ENCODE measurements at places on chromosomes 2 and 18.
A peak's percentile ranks its signal among the peaks of the same experiment; 100 is the strongest.

DNA sequence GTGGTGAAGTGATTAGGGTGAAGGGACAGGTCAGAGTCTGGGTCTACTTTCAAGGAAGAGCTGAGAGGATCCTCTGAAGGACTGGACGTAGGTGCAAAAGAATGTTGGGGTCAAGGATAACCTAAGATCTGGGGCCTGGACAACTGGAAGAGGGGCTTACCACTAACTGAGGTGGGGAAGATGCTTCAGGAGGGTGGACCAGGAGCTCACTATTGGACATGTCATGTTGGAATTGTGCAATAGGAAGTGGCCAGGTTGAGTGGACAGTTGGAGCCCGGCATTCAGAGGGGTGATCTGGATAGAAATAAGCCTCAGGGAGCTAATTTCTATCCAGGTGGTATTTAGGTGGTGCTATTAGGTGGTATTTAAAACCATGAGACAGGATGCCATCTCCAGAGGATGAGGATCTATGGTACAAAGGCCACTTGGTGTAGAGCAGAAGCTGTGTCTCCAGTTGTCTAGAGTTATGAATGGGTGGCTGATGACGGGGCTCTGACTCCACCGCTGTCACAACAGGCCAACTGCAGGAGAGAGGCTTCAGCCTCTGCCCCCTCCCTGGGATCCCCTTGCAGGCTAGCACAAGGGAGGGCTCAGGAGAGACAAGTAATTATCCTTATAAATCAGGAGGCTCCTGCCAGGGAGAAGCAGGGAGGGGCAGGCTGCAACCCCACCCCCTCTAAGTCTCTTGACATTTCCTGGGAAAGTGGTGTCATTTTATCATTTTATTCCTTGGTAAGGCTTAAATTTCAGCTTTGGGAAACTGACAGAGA, 158.0 kb downstream of the SMAD7 start:
- DNase-seq, result no peak

GRCh38 chr2:27255187-27255586, 7.7 kb downstream of the SLC30A3 start:
- no peak for DNase-seq

GRCh38 chr2:214987261-214987660, 151.2 kb downstream of the ABCA12 start:
- no peak for DNase-seq

DNA sequence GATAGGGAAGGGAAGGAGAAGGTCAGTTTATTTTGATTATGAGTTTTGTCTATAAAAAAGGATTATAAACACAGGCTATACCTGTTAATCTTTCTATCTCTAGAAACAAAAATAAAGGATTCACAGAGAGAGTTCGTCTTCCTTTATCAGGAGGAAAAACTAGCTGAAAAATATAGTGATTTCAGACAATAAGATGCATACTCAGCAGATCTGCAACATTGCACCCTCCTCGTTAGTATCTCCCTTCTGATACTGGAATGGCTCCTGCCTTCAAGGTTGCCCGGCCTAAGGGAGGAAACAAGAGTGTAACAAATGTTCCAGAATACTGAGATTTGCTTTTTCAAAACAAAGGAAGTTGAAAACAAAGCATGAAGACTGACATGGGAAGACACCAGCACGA, 48.7 kb upstream of the LRATD1 start:
- DNase-seq, result no peak

DNA sequence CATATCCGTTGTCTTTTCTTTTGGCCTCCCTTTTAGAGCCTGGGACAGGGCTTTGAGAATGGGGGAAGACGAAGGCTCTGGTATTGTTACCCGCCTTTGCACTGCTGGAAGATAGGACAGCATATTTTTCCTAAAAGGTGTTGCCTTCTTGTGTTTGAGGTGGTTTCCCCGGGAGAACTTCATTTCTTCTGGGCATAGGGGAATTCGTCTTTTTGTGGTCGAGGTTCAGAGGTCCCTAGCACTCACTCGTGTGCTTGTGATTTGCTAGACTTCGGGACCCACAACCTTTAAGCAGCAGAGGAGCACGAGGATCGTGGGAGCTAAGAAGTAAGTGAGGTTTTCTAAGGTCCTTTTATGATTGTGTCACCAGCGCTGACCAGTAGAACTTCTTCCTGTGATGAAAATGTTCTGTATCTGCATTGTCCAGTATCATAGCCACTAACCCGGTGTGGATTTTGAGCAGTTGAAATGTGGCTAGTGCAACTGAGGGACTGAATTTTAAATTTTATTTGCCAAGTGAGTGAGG, 611 bp downstream of the ZNF512 start:
- no peak for DNase-seq

GRCh38 chr2:148501545-148501944, 143.0 kb upstream of the EPC2 start:
- no peak for DNase-seq

GRCh38 chr2:217553679-217554078, 449.1 kb downstream of the TNS1 start:
- no peak for DNase-seq

- DNase-seq, result peak; percentile 27
Observed at GRCh38 chr2:73070643-73071359, 711 bp downstream of the SFXN5 start.

DNA sequence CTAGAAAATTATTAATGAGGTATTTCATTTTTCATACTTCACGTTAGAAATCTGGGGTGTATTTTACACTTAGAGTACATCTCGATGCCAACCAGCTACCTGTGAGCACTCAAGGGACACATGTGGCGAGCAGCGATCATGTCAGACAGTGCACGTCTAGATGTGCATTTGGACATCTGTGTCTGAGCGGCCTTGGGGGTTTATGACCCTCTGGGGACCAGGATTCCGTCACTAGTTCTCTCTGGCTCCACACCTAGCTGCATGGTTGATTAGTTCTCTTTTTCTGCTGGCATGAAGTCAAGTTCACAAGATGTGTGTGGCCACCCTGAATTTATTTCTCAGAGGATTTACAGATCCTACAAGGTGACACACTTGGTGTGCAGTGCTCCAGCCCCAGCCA, 192.2 kb downstream of the TSN start:
- DNase-seq, result no peak

- DNase-seq, result no peak
Observed at GRCh38 chr18:44541159-44541558, 139.5 kb upstream of the SETBP1 start.

GRCh38 chr2:187054501-187055319, 205.7 kb upstream of the ZSWIM2 start:
- DNase-seq, result no peak

DNA sequence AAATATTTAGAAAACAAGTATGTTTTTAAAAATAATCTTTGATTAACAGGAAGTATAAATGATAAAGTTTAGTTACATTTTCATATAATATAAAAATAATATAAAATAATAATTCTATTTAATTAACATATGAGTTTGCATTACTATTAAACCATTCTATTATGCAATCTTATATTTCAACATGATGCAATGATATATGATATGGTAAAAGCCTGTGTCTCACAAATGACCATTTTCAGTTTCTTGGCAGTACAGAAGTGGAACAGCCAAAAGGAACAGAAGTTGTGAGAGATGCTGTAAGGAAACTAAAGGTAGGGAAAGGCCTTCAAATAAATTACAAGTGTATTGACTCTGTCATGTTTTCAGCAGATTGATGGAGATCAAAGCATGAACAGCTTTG, 230.8 kb downstream of the GULP1 start:
- DNase-seq, result no peak

DNA sequence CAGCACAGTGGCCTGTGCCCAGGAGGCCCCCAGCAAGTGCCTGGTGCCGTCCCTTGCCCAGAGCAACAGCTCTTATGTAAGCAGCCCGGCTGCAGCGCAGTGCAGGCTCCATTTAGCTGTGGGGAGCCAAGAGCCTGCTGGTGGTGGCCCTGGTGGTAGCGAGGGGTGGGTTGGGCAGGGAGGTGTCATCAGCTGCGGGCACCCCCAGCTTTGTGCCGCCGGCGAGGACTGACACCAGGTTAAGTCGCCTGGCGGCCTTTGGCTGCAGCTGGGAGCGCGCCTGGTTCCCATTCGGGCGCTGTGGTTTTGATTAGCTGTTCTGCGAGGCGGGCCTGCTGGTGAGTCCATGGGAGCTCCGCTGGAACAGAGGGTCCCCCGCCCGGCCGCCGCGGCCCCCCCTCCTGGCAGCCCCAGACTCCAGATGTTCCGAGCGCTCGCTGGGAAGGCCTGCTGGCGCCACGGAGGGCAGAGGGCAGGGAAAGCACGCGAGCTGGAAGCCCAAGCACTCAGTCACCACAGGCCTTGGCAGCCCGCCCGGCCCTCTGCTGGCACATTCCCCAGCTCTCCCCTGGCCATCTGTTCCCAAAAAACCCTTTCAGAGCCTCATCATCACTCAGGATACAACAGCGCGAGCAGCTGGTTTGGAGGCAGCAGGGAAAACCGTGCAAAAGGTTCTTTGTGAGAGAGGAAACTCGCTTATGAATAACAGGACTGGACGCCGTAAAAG, 18.4 kb downstream of the ATOH8 start:
- no peak for DNase-seq

DNA sequence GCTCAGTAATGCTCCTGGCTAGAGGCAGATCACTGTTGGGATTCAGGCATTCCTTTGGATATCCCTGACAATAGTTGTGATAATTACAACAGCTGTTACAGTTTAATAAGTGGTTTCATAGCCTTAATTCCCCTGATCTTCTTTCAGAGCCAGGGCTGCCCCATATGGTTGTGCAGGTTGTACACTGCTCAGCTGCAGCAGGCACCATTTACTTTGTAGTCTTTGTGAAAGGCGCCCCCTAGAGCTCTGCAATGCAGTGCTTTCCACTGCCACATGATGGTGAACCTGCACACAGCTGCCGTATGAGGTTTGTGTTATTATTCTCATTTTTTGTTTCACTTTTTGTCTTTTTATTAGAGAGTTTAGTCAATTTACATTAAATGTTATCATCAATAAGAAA, 239.1 kb downstream of the KCNS3 start:
- no peak for DNase-seq

DNA sequence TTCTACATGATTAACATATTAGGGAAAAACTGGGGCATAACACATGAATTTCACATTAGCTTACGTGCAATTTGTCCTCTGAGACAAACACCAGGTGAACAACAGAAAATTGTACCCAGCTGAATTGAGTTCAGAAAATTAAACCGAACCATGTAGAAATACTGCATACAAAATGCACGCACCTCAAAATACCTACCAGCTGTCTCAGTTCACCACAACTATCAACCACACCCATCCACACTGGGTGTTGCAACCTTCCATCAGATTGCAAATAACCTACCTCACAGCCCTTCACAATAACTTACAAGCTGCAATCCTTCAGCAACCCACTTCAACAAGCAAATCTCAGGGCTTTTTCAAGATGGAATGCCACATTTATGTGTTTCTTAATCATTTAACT, 55.9 kb downstream of the UNC50 start:
- DNase-seq, result no peak

GRCh38 chr2:6957910-6958615, 40.9 kb downstream of the RNF144A start:
- DNase-seq, result no peak

DNA sequence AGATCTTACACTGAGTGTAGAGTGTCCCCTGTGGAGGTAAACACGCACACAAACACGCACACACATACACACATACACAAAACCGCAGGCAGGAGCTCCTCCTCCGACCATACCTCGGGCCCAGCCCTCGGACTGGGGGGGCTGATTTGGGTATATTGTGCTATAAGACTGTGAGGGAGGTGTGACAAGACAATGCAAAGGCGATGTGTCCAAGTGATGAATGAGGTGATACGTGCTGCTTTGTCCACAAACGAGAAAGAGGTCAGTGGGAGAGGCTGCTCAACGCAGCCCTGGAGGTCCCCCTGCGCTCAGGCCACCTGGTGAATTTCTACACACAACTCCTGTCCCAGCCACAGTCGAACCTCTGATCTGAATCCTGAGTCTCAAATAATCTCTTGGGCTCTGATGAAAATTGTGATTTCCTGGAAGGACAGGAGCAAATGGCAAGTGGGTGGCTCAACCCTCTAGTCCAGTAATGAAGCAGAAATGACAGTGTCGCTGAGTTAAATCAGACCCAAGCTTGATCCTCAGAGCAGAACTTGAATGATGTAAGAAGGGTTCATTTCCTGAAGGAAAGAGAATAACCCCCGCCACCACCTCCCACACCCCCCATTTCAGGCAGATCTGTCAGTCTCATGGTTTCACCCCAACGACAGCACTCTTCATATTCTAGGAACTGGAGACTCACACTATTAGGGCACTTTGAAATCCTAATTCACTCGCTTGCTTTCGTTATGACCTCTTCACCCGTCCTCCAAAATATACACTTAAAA, 48.9 kb upstream of the ASXL2 start:
- no peak for DNase-seq

- no peak for DNase-seq
Observed at GRCh38 chr2:134014196-134014960, 239.5 kb upstream of the MGAT5 start.

DNA sequence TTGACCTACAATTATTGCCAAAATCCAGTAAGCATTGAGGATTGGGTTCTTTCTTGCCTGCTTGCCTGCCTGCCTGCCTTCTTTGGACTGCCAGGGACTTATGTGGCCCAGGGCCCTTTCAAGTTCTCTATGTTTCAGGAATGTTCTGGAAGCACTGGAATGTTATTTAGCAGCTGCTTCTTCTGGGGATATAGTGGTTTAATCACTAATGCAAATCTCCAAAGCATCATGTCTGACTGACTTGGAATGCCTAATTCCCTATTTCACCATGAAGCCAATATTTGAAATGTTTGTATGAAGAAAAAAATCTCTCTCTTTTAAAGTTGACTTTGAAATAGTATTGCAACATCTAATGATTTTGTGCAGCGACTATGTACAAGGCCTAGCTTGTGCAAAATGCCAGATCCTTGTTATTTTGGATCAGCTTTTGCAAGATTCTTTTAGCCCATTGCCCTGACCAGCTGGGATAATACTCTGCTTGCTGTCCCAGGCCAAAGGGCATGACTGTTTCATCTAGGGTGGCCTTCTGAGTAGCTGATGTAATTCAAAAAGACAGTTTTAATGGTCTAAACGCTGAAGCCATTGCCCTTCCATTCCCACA, 204.6 kb downstream of the RND3 start:
- DNase-seq, result no peak

DNA sequence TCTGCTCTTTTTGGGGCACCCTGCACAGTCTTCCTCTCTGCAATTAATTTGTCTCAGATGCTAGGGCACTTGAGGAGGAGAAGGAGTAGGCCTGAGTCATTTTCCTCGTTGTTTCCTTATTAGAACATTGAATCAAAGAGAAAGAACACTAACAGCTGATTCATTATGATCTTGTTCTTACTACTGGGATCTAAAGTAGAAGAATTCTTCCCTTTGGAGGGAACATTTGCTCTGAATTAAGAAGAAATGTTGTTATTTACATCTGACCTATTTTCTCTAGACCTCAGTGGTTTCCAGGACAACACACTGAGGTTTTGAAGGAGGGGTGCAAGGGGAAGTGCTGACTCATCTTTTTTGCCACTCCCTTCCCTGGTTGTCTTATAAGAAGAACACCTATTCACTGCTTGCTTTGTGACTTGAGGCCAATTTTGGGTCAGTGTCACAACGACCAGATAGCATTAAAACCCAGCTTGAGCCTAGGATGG, 24.3 kb upstream of the STAT1 start:
- DNase-seq, result no peak

- no peak for DNase-seq
Observed at GRCh38 chr2:81247648-81248047, 943.1 kb upstream of the LRRTM1 start.

- no peak for DNase-seq
Observed at GRCh38 chr2:239407112-239407511, 6.3 kb upstream of the HDAC4 start.

- no peak for DNase-seq
Observed at GRCh38 chr2:86142436-86143257, 36.6 kb downstream of the PTCD3 start.

GRCh38 chr2:60509066-60509465, 44.4 kb downstream of the BCL11A start:
- DNase-seq, result no peak
